Mesothelial cell of epicardium (in vitro differentiated cells): ENCODE measurements at places on chromosomes 2 and 18. TPM values are rescaled to one million over a fixed set of nuclear protein-coding genes. Genes with fewer than 3 reads are reported as not detected.

The HOXD4 gene
- 0.67 to 1.4 TPM (median 1.3 TPM) in 3 replicates for total RNA-seq

The GALNT13 gene
- total RNA-seq = 15.8 to 18.4 TPM (median 16.1 TPM) in 3 replicates

The DNAJC5G gene
- total RNA-seq = 0.18 to 0.27 TPM in 2 of 3 replicates, not detected in the other

The TMEM131 gene
- total RNA-seq = 46.9 to 52.9 TPM (median 50.7 TPM) in 3 replicates

The FSHR gene
- not detected in 3 replicates for total RNA-seq

The DCAF17 gene
- 21.5 to 23.1 TPM (median 22.4 TPM) in 3 replicates for total RNA-seq

The BMP10 gene
- total RNA-seq = 0.13 TPM in 1 of 3 replicates, not detected in the others

The B3GNT7 gene
- total RNA-seq = 5.2 to 7.0 TPM (median 5.6 TPM) in 3 replicates

The SETBP1 gene
- 44.6 to 47.7 TPM (median 46.0 TPM) in 3 replicates for total RNA-seq

The EFHD1 gene
- total RNA-seq = 5.3 to 5.6 TPM (median 5.4 TPM) in 3 replicates

The NPHP1 gene
- 3.8 to 5.3 TPM (median 5.1 TPM) in 3 replicates for total RNA-seq

The HSBP1L1 gene
- total RNA-seq = 31.8 to 35.4 TPM (median 33.9 TPM) in 3 replicates

The ALK gene
- 0.09 to 0.23 TPM (median 0.13 TPM) in 3 replicates for total RNA-seq

The VSNL1 gene
- total RNA-seq = 0.61 to 0.95 TPM (median 0.83 TPM) in 3 replicates

The KIF5C gene
- total RNA-seq = 1.3 to 2.3 TPM (median 1.3 TPM) in 3 replicates

The CWC22 gene
- 21.2 to 22.8 TPM (median 22.2 TPM) in 3 replicates for total RNA-seq

The TSPYL6 gene
- not detected in 3 replicates for total RNA-seq
